ENCODE measurements at places on chromosomes 3 and 15.

DNA sequence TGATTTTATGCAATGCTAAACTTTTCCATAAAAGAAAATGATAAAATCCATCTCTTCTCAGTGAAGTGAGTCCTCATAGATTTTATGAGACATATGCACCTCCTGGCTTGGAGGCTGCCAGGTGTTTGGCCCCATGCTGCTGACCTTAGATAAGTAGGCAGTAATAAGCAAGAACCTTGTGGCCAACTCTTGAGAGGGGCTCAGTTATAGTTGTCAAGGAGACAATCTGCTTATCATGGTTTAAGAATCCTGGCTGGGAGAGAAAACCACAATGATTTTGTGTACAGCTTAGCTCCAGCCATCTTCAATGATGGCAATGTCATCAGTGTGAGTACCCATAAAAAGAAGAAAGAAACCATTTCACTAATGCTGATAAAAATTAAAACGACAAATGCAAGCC, 252.1 kb downstream of the CPNE4 start:
- no peak for DNase-seq

GRCh38 chr3:175356899-175357324, 497.8 kb downstream of the NAALADL2 start:
- no peak for DNase-seq

- DNase-seq, result no peak
Measured at GRCh38 chr15:87917480-87917879, 339.1 kb downstream of the NTRK3 start.

DNA sequence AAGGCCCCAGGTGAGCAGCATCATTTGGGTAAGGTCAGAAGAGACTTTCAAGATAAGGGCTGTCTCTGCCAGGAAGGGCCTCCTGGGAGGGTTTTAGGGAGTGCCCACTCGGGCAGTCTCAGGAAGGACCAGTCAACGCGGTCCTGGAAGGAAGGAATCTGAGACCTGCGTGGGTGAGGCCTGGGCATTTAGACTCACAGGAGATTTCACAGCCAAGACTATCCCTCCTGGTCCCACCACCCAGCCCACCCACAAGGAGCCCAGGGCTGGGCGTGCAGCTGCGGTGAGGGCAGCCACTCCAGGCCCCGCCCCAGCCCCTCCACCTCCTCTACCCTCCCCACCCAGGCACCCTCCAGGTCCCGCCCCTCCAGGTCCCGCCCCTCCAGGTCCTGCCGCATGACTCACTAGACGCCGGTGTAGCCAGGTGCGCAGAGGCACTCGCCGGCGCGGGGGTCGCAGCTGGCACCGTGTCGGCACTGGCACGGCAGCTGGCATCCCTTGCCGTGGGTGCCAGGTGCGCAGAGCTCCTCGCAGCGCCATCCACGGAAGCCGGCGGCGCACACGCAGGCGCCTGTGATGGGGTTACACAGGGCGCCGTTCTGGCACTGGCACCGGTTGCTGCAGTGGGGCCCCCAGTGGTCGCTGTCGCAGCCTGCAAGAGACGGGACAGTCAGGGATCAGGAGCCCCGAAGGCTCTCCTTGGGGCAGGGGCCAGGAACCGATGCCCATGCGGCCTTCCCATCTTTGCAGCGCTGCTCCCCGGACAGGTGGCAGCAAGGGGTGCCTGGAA, 112.7 kb downstream of the RAB11A start:
- peak; percentile 58 for DNase-seq

- no peak for DNase-seq
Measured at GRCh38 chr15:57220205-57220604, 156.1 kb upstream of the CGNL1 start.

DNA sequence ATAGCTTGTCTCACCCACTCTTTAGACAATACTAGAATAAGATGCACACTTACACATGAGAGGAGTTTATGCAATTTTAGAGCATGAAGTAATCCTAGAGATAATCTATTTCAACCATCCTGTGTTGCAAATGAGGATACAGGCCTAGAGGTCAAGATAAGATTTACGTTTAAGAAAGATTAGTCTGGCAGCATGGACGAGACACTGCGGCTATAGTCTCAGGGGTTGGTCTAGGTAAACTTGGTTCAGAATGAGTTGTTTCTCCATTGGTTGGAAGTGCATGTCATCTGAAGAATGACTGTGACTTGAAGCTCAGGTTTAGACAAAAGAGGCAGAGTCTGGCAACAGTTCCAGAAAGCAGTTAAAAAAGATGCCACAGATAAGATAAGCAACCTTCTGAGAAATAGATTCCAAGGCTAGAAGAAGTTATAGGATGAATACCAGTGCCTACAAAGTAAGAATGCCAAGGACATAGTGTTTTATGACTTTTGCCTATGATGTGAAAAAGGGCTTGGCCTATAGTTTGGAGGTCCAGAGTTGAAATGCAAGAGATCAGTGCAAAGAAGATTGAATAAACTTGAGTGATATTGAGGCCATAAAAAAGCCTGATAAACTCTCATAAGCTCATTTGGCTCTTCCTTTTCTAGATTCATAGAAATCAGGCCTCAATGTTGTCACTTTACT, 631.0 kb downstream of the SQOR start:
- no peak for DNase-seq

GRCh38 chr3:5019411-5020241, 40.4 kb downstream of the BHLHE40 start:
- DNase-seq, result peak; percentile 66

GRCh38 chr15:45249125-45249780, 2.8 kb upstream of the SLC28A2 start:
- no peak for DNase-seq

DNA sequence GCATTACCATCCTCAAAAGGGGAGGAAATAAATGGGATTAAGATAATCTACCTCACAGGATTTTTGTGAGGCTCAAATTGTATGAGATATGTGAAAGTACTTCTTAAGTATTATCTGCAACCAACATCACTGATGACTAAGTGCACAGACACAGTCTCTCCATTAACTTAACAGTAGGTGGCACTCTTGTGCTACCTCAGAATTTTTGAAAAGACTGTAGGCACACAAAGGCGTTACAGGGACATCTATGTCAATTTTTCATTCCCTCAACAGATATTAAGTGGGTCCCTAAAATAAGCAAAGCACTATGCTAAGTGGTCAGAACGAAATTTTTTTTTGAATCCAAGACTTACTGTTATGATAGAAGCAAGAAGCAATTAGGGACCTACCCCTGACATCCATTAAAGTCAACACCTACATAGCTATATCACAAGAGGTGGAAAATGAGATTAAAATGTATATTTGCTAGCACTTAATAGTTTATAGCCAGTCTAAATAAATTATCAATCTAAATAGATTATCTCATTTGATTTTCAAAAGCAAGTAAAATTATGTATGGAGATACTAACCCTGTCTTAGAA, 52.9 kb downstream of the RYK start:
- DNase-seq, result peak; percentile 57

DNA sequence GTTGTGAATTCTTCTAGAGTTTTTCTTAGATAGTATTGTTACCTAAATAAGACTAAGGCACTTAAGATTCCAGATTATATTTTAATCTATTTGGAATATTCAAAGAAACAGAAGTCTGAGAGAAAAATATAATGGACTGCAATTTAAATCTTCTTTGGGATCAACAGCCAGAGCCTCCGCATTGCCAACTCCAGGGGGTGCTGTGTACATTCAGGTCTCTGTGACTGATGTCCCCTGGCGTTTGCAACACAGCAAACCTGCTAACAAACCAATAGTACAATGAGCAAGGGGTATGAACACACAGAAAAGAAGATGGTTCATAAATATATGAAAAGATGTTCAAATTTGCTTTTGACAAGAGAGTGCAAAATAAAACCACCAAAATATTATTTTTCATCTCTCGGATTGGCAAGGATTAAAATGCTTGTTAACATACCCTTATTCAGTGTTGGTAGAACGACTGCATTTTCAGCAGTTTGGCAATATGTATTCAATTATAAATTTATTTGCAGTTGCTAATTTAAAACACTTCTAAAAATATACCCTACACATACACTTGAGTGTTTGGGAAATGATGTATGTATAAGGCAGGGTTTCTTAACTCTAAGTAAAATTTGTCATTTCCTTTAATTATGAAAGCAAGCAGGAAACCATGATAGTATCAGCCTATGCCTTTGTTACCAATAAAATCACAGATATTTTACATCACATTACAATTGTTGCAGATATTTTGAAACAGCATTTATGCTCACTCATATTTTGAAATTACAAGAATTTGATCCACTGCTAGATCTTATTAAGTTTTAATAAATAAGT, 16.1 kb upstream of the TM4SF1 start:
- peak; percentile 64 for DNase-seq

GRCh38 chr3:58260733-58261132, 23.1 kb downstream of the ABHD6 start:
- DNase-seq, result peak; percentile 48

GRCh38 chr15:88866295-88866881, 29.0 kb downstream of the HAPLN3 start:
- no peak for DNase-seq

DNA sequence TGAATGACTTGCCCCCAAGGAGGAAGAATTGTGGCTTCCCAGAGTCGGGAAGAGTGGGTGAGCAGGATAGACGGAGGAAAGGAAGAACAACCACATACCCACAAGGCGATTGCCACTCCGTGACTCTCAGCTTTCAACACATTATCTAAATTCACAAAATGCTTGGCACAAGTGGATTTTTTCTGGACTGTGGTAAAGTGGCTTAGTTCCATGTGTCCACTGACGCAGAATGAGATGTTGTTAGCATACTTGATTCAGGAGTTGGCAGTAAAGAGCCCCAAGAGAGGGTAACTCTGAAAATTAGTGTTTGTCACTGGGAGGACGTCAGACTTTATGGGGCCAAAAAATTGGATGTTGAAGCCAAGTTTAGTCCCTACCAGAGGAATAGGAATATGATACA, 198.8 kb upstream of the CTNNB1 start:
- DNase-seq, result peak; percentile 18

GRCh38 chr3:159887911-159888310, 100.7 kb upstream of the IL12A start:
- no peak for DNase-seq

DNA sequence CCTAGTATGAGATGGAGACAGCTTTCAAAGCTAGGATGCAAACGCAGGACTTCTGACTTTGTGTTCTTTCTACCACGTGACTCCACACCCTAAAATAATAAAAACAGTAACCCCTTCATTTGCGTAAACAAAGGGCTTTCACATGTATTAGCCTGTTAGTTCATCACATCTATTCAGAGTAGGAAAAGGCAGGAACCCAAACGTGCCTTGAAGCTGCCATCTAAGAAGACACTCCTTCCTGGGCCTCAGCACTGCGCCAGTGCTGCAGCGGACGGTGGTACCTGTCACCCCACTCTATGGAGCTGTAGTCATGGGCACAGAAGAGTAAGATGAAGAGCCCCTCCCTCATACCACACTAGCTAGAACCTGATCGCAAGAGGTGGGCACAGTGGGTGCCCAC, 34.3 kb downstream of the PLD1 start:
- no peak for DNase-seq

DNA sequence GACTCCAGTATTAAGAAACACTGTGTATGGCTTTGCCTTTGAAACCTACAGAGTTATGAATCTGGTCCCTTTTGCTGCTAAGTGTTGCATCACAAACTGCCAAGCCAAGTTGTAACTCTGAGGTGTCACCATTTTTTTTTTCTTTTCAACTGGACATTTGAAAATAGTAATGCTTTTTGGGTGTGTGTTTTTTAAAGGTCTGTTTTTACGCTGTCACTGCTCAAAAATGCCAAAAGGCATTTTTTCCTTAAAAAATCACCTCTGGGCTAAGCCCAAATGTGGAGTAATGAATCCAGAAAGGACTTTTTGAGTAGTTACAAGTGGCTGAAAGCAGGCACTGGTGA, 9.5 kb downstream of the SMAD3 start:
- DNase-seq, result no peak

- DNase-seq, result no peak
Measured at GRCh38 chr3:133038089-133038730, at the start of gene TMEM108. TSS of gene TMEM108 (plus strand) at chr3:133038391.

GRCh38 chr3:67593761-67594234, 60.6 kb downstream of the SUCLG2 start:
- no peak for DNase-seq

- DNase-seq, result peak; percentile 18
Measured at GRCh38 chr3:129934234-129935123, 40.0 kb upstream of the TRH start.

- no peak for DNase-seq
Measured at GRCh38 chr3:119437691-119438258, 25.6 kb downstream of the TMEM39A start.

GRCh38 chr3:120066634-120067033, 27.6 kb downstream of the GSK3B start:
- DNase-seq, result no peak

DNA sequence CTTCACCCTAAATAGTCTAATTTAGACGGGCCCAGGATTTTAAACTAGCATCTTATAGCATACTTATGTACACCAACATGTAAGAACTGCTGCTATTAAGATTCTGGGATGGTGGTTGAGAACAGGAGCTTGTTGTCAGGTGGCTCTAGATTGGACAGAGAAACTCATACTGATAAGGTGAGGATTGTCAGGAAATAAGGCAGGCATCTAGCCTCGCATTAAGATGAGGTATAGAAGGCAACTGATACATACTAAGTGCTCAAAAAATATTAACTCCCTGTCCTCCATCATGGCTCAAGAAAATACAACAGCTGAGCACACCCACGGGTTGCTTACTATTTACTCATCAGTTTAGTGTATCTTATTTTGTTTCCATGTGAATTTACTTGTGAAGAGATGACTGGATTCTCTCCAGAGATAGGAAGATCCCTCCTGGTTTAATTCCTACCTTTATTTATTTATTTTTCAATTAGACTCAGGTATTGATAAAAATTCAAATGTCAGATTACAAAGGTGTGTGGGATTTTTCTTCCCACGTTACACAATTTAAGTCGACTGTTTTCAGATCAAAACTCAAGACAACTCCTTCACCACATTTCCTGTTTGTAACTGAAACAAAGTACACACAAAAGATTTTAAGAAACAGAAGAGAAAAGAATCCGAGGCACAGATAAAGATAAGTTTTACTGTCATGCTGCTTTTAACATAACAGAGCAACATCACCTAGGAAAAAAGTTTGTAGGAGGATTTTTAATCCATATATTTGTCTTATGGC, at the start of gene TRAT1:
Gene TRAT1 (plus strand): TSS at position 664 of the 775 bp plus-strand sequence. CDS start 142 bp downstream, outside the sequence.
- DNase-seq, result no peak

Measured in SW480 (cell line).